Sigmoid colon (tissue), 7 donors: ENCODE measurements at places on chromosomes 1 and 21. TPM values are rescaled to one million over a fixed set of nuclear protein-coding genes. Genes with fewer than 3 reads are reported as not detected.
A peak's percentile ranks its signal among the peaks of the same experiment; 100 is the strongest.

GRCh38 chr1:82245345-82246014 lies 444.7 kb downstream of the ADGRL2 start:
- no peak for DNase-seq

The SLC30A2 gene
- not detected for total RNA-seq

The PDZK1IP1 gene
- not detected for total RNA-seq

GRCh38 chr1:43197343-43198127 lies 25.4 kb downstream of the CFAP57 start:
- no peak for DNase-seq

GRCh38 chr1:172351346-172351745 lies 69.1 kb upstream of the C1orf105 start:
- DNase-seq: no peak

The TTC22 gene
- 0.82 TPM for total RNA-seq

DNA sequence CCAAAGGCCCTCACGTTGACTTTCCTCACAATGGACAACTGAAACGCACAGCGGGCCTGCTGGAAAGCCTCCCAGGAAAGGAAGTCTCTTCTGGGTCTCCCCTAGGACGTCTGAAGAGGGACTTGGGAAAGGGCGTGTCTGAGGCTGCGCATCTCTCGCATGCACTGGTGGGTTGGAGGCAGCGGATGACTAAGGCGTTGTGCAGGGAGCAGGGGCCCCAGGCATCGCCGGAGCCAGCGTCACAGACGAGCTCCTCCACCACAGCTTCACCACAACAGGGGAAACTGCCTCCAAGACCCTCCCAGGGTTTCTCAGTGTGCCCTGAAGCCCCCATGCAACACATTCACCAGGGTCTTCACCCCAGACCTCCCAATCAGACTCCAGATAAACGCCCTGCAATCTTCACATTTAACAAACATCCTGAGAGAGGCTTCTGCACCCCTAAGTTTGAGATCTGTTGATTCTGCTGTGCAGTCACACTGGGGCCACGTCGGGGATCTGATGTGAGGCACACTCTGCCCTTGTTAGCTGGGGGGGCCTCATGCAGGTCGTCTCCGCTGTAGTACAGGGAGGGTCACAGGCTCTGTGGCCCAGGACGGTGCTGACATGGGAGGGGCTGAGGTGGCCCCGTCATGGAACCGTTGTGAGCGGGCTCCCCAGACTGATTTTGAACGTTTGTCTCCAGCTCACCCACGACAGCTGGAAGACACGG lies 7.0 kb upstream of the TFF1 start:
- DNase-seq: no peak

DNA sequence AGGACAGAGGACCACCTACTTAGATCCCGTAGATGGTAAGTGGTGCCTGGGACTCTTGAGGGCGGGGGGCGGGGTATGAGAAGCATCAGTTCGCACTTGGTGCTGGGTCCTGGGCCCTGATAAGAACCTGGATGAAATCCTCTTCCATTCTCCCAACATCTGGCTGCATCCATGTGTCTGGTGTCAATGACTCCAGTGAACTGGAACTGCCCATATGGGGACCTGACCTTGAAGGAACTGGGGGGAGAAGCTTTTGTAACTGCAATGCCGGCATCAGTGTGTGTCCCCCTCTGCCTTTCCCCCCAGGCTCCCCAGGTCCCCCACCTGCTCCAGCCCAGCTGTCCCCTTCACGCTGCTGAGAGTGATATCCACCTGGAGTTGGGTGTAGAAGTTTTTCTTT lies 49.7 kb upstream of the EPB41 start:
- no peak for DNase-seq

DNA sequence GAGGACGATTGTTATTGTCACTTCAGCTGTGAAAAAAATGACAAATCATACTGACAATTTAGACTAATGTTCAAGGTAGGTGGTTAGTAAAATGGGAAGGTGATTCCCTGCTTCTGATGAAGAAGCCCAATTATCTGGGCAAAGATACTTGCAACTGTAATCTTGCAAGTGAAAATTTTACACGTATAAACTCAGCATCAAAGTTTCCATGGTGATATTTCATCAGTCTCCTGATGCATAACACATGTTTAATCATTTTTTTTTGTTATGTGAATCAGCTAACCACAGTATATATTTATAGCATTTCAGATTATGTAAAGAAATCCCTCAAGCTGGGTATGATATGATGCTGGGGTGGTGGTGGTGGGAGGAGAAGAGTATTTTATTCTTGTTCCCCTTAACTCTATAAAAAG lies 16.4 kb upstream of the KCNK1 start:
- DNase-seq: no peak

The PGLYRP4 gene
- not detected for total RNA-seq

DNA sequence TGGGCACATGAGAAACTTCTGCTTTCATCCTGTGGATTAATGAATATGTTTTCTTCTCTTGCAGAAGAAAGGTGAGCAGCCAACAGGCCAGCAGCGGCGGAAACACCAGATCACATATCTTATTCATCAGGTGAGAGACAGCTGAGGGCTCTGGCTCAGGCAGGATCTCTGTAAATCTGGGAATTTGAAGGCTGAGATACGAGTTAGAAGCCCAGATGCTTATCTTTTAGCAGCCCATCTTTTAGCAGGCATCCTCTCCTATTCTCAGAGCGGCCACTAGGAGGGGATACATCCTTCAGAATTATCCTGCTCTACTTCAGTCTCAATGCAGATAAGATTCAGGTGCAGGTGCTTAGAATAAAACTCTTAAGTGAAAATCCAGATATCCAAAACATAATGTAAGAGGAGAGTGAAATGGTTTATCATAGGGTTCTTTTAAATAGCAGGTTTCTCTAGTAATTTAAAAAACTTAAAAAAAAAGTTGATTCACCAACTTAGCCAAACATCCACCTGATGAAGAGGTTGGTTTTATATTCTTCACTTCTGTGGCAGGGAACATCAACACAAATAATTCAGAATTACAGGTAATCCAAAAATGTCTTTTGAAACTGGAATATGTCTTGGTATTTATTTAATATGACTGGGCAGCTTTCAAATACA lies 19.3 kb downstream of the SH2D2A start:
- no peak for DNase-seq

DNA sequence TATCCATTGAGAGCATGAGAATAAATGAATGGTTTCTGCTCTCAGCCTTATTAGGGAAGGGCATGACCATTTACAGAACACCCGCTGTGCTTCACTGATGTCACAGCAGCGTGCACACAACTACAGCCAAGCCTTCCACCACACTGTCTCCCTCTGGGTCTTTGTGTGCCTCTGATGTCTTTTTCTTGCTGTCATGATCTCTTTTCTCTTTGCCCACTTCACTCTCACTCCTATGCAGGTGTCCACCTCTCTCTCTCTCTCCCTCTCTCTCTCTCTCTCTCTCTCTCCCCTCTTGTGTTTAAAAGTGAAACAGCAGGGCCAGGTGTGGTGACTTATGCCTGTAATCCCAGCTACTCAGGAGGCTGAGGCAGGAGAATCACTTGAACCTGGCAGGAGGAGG lies 232.5 kb upstream of the JUN start:
- no peak for DNase-seq

The YOD1 gene
- 7.8 TPM for total RNA-seq

DNA sequence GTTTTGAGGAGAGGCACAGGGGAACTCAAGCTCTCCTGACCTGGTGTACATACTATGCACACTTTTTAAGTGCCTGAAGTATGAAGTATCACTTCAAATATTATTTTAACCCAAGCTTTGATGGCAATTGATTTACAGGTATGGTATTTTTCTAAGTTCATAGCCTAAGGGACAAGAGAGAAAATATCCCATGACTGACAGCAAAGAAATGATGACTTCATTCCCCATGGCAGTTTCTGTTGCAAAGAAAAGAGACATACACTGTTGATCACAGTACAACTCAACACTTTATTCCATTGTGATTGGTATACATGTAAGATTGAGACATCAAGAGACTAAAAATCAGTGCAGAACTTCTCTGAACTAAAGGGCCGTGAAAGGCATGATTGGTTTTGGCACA lies 41.8 kb upstream of the BCL10 start:
- no peak for DNase-seq

GRCh38 chr1:202498542-202498941 lies 150.0 kb downstream of the PPP1R12B start:
- no peak for DNase-seq

The IQCC gene
- total RNA-seq: 3.9 TPM

- DNase-seq: no peak
These were observed 29.6 kb downstream of the TOMM20 start for GRCh38 chr1:235098991-235099390.

GRCh38 chr1:40844079-40844478 lies 18.1 kb downstream of the CITED4 start:
- DNase-seq: no peak

DNA sequence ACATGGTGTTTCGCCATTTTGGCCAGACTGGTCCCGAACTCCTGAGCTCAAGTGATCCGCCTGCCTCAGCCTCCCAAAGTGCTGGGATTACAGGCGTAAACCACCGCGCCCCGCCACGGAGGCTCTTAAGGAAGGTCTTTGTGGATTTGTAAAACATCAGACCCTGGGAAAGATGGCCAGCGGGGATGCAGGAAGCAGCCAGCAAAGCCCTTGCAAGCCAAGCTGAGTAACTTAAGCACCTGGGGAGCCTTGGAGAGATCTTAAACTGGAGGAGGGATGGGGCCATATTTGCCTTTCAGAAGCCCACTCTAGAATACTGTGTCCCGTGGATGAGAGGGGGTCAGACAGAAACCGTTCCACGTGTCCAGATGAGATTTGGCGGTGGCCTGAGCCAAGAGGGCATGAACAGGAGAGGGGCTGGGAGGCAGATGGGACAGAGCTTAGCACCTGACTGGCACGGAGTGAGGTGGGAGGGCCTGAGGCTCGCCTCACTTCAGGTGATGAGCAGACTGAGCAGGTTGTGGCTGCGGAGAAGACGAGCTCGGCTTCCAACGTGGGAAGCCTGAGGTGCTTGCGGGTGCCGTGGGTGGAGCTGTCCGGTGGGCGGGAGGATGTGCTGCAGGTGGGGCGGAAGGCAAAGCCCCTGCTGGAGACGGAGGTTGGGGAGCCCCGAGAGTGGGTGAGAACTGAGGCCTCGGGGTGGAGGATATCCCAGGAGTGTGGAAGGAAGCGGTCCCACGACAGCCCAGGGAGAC lies 11.7 kb downstream of the C1orf216 start:
- no peak for DNase-seq

DNA sequence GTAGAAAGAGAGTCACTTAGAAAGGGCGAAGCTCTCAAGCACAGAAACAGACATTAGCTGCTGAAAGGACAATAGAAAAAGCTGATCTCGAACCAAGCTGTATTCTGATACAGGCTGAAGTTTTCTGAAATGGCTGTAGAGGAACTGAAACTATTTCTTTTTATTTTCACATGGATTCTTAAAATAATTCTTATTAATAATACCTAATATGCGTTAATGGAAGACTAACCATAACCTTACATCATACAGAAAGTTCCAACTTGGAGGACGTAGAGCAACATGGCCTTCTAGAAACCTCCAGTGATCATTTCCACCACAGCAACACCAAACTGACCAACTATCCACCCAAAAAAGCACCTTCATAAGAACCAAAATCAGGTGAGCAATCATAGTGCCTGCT lies 52.8 kb upstream of the ACADM start:
- DNase-seq: no peak

The SHISA4 gene
- total RNA-seq: 12.7 TPM

GRCh38 chr1:62057641-62058290 lies 136.9 kb upstream of the L1TD1 start:
- DNase-seq: no peak

- peak; percentile 46 for DNase-seq
These were observed 2.5 kb downstream of the LHX4 start for GRCh38 chr1:180232521-180233043.

GRCh38 chr1:56617141-56617540 lies 28.0 kb upstream of the PRKAA2 start:
- no peak for DNase-seq

GRCh38 chr1:6163191-6163972 lies 16.7 kb downstream of the CHD5 start:
- no peak for DNase-seq

DNA sequence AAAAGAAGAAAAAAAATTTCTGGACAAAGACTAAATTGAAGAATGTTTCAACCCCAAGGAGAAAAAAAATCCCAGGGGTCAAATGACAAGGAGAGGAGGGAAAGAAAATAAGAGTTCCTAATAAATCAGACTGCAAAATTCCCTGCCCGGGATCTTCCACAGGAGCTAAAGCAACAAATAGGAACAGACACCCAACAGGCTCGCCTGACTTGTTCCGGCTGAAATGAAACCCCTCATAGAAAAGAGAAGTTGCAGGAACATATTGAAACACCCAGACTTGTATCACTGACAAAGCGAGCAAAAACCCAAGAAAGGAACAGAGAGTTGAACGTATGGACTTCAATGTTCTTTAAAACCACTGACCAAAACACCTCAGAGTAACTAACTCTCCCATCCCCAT lies 123.0 kb downstream of the TIAM1 start:
- DNase-seq: no peak

GRCh38 chr1:108345776-108346531 lies 102.1 kb upstream of the NBPF4 start:
- no peak for DNase-seq

DNA sequence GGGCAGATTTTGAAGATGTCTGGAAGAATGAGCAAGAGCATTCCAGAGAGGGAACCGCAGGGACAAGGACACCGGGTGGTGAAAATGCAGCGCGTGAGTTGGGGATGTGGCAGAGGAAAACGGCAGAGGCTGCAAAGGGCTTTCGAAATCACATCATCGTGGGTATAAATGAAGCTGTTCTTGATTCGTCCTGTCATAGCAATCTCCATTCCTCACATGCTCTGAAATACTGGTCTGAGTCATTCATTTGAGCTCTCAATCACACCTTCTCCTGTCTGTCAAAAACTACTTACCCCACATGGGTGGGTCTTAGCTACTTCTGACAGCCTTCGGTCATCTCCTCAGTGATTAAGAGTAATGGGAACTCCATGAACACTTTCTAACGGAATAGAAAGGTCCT lies 81.5 kb downstream of the ERG start:
- DNase-seq: no peak

The NPR1 gene
- total RNA-seq: 29.6 TPM

DNA sequence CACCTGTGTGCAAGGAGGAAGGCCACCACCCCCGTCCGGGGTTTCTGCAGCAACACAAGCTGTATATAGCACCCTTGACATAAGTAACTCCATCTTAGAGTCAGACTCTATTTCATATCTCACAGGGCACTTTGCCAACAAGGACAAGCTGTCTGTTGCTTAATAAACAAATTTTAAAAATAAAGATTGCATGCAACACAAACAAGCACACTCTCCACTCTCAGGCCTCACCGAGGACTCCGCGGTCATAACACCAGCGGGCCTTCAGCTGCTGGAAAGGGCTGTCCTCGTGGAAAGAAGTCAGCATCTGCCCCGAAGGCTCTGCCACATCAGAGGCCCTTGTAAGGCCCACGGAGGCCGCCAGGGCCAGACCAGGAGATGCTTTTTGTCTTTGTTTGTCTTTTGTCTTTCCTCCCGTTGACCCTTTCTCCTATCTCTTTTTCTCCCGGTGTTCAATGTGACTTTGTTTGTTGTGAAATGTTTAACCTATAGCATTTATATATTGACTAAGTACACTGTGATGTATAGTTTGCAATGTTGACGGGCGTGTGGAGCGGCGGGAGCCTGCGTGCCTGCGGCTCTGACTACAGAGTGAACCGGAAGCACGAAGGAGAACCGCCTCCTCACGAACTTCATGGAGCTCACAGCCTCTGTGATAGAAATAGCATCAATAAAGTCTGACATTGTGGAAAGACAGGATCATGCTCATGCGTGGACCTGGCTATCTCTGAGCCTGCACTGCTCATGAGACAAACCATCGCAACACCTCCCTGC lies 24.1 kb downstream of the MEGF6 start:
- no peak for DNase-seq

- DNase-seq: no peak
These were observed 83.6 kb upstream of the VAV3 start for GRCh38 chr1:108048301-108049177.

- no peak for DNase-seq
These were observed 123.9 kb downstream of the PTBP2 start for GRCh38 chr1:96845464-96845863.
